Pancreas (tissue), 10 donors: ENCODE measurements at places on chromosomes 5 and 9. TPM values are rescaled to one million over a fixed set of nuclear protein-coding genes. Genes with fewer than 3 reads are reported as not detected.

The ZDHHC11 gene
- 8.0 TPM for total RNA-seq

The PTPA gene
- 71.4 TPM for total RNA-seq

The BTNL8 gene
- not detected for total RNA-seq

The PIP5K1B gene
- 6.9 TPM for total RNA-seq

The GGTA1 gene
- total RNA-seq: 3.6 TPM

The CDKN2A gene
- total RNA-seq: 2.3 TPM

The PCDHGB1 gene
- 2.4 TPM for total RNA-seq

The FAM78A gene
- total RNA-seq: 0.37 TPM

The SHOC1 gene
- total RNA-seq: 0.09 TPM

The PCDHA3 gene
- total RNA-seq: 0.79 TPM

The ARID3C gene
- not detected for total RNA-seq

The FRRS1L gene
- total RNA-seq: 0.63 TPM

The LCN2 gene
- 69.4 TPM for total RNA-seq

The IL5 gene
- not detected for total RNA-seq

The CDKN2B gene
- total RNA-seq: 1.5 TPM

The PCDH12 gene
- total RNA-seq: 1.6 TPM

The SH3RF2 gene
- total RNA-seq: 14.0 TPM

The GDA gene
- total RNA-seq: 2.7 TPM

The TTC16 gene
- total RNA-seq: not detected

The DNLZ gene
- total RNA-seq: 12.6 TPM

The CD72 gene
- 2.7 TPM for total RNA-seq

The ANKRD18B gene
- total RNA-seq: not detected

The PCDHB12 gene
- total RNA-seq: 1.5 TPM

The GLRA1 gene
- 1.1 TPM for total RNA-seq

The ADGRD2 gene
- total RNA-seq: not detected

The GPR21 gene
- total RNA-seq: 0.75 TPM
